ENCODE measurements at places on chromosomes 12 and 14. TPM values are rescaled to one million over a fixed set of nuclear protein-coding genes. Genes with fewer than 3 reads are reported as not detected.

The MSI1 gene
- total RNA-seq = not detected

The LAG3 gene
- total RNA-seq = 0.61 TPM

The WDR20 gene
- total RNA-seq = 21.9 TPM

The KRT81 gene
- not detected for total RNA-seq

The MMP17 gene
- total RNA-seq = 11.2 TPM

The CCDC92 gene
- total RNA-seq = 16.6 TPM

The ACOT6 gene
- 0.16 TPM for total RNA-seq

The HOXC6 gene
- not detected for total RNA-seq

The IL26 gene
- total RNA-seq = not detected

The C12orf56 gene
- 0.49 TPM for total RNA-seq

The FAM234B gene
- total RNA-seq = 7.5 TPM

The SAMD4A gene
- total RNA-seq = 65.6 TPM

The SOAT2 gene
- total RNA-seq = 0.49 TPM

The HCAR3 gene
- not detected for total RNA-seq

The HHIPL1 gene
- 17.9 TPM for total RNA-seq

The OVCH1 gene
- total RNA-seq = not detected

The SMIM10L1 gene
- total RNA-seq = 5.8 TPM

The HOXC10 gene
- total RNA-seq = not detected

The MLEC gene
- total RNA-seq = 120 TPM

The INSM2 gene
- total RNA-seq = not detected

The SLC39A5 gene
- total RNA-seq = not detected

The LIN52 gene
- total RNA-seq = 9.4 TPM

The CAPS2 gene
- 6.6 TPM for total RNA-seq

The BMAL2 gene
- 10.3 TPM for total RNA-seq

The CBLN3 gene
- total RNA-seq = 4.4 TPM

The RFLNA gene
- total RNA-seq = 5.8 TPM

The DDX51 gene
- total RNA-seq = 7.9 TPM

The NTF3 gene
- 4.4 TPM for total RNA-seq

The STYK1 gene
- total RNA-seq = 4.9 TPM

The GON7 gene
- 8.4 TPM for total RNA-seq

The MFAP5 gene
- total RNA-seq = 206 TPM

The COQ5 gene
- total RNA-seq = 24.3 TPM

The VSIG10 gene
- 31.8 TPM for total RNA-seq

The TAS2R9 gene
- total RNA-seq = not detected

The CCDC197 gene
- total RNA-seq = not detected

The ANO2 gene
- total RNA-seq = not detected

The GYS2 gene
- not detected for total RNA-seq

The SIX4 gene
- 16.5 TPM for total RNA-seq

The CDC42BPB gene
- 107 TPM for total RNA-seq

The CYP46A1 gene
- 0.36 TPM for total RNA-seq

The BDKRB2 gene
- 3.5 TPM for total RNA-seq

The AQP2 gene
- total RNA-seq = not detected

The CCDC175 gene
- total RNA-seq = not detected

The DNAI7 gene
- total RNA-seq = not detected

The KERA gene
- total RNA-seq = not detected

The TMEM30B gene
- 0.49 TPM for total RNA-seq

The LIN7A gene
- total RNA-seq = 6.1 TPM

The HOXC4 gene
- total RNA-seq = 0.24 TPM

The CCDC177 gene
- total RNA-seq = not detected

The SIX1 gene
- total RNA-seq = 2.8 TPM
